ENCODE measurements at places on chromosomes 11 and 22.

DNA sequence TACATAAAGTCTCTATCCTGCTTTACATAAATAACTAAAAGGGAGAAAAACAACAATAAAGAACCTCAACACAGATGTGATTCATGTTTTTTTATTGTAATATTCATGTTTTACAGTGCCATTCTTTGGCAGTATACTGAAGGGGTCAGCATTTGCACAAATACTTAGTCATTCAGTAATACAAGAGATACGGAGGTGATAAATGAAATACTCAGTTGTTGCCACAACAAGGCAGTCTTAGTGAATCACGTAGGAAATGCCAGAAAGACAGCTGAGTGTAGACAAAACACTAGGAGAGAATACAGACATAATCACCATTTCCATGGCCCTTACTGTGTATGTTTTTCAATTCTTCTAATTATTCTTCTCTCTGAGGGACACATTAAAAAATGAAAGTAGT lies 910.4 kb downstream of the METTL15 start:
- no peak for DNase-seq

DNA sequence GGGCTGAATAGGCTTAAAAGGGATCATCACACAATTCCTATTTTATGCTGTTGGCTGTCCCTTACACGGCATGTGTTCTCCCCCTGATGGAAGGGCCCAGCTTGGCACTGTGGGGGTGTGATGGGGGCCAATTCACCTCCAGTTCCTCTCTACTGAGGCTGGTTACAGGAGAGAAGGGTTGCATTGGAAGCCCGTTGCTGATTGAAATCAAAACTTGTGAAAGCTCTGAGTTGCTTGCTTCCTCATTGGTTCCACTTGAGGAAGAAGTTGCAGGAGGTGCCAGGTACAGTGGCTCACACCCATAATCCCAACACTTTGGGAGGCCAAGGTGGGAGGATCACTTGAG lies 13.3 kb upstream of the PRG2 start:
- DNase-seq: no peak

GRCh38 chr11:57680552-57680874 lies 12.6 kb downstream of the ZDHHC5 start:
- DNase-seq: no peak

DNA sequence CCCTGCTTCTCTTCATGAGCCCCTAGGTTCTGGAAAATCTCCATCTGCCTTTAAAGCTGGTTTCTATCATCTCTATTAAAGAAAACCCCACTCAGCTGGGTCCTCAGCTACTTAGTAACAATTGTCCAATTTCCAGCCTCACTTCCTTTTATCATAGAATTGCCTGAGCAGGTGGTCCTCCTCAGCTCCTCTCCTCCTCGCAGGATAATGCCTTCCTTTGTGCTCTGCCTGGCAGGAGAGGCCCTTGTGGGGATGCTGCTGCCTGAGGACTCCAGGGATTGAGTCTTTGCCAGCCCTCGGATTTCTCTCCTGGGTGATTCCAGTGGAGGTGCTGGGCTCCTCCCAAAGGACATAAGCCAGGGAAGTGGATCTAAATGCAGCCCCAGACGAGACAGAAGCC lies 448.3 kb downstream of the INSC start:
- no peak for DNase-seq

DNA sequence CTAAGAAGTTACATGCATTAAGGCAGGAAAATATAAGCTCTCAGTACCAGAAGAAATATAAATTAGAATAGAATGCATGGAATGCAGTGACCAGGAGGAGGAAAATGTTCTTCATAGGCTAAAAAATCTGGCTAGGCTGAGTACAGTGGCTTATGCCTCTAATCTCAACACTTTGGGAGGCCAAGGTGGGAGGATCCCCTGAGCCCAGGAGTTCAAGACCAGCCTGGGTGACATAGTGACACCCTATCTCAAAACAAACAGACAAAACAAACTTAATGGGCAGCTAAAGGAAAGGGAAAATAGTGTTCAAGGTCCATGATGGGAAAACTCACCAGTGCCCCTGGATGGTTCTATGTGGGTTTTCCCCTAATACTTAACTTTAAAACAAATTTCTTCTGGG lies 78.3 kb upstream of the RASSF10 start:
- no peak for DNase-seq

- DNase-seq: no peak
Measured at GRCh38 chr11:115706626-115707135, 202.5 kb upstream of the CADM1 start.

DNA sequence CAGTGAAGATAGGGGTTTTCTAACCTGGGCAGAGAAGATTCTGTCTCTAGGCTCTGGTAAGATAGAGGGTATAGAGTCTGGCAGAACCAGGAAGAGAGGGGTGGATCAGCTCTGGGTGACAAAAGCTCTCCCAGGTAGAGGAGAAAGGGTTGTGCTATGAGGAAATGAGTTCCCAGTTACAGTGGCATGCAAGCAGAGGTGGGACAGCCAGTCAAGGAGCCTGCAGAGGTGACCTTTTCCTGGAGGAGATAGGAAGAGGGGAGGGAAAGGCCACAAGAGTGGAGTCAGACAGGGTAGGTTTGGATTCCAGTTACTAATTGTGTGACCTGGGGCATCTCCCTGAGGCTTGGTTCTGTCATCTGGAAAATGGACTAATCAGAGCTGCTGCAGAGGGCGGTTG lies 3.4 kb upstream of the CAPN5 start:
- no peak for DNase-seq

DNA sequence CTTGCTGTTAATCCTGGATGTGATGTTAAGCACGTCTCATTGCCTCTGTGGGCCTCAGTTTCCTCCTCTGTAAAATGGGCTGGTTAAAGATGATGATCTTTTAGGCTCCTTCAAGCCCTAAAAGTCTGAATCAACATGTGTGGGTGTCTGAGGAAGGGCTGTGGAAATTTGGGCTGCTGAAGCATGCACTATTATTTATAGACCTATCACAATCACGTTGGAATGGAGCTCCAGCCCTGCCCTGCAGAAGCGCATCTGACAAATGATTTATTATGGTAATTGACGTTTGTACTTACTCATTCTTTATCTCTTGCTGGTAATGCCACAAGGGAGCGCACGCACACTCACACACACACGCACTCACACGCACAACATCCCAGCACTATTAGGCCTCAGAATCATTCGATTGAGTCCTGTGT lies 20.4 kb downstream of the P2RX3 start:
- no peak for DNase-seq

DNA sequence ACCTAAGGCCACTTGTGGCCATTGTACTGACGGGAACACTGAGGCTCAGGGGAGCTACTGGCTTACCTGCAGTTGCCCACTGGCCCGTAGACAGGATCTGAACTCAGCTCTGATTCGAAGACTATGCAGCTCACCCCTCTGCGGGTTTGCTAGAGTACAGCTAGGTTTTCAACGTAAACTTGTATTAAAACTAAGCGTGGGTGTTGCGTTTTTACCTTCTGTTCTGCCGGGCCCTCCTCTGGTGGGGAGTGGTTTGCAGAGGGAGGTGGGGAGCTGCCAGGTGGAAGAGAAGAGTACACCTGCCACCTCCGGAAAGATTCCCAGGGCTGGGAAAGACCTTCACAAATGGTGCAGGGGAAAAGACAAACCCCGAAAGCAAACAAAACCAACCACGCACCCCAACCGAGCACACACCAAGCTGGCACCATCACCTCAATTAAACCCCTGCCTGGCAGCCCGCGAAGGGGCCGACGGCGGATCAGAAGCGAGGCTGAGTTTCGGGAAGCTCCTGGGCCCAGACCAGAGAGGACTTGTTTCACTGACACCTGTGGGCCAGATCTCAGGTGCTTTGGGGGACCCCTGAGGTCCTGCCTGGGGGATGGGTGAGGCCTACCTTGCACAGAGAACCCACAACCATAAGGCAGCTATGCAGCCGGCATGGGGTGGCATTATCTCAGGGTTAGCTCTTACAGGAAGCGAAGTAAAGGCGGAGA lies 37.7 kb downstream of the SHISAL1 start:
- no peak for DNase-seq

- no peak for DNase-seq
Measured at GRCh38 chr22:29715240-29715639, 4.6 kb upstream of the CABP7 start.

- no peak for DNase-seq
Measured at GRCh38 chr11:12170984-12171383, 60.6 kb downstream of the MICAL2 start.

- DNase-seq: no peak
Measured at GRCh38 chr22:49899530-49899929, 18.7 kb downstream of the ALG12 start.

- no peak for DNase-seq
Measured at GRCh38 chr22:50112151-50113118, 22.6 kb downstream of the MOV10L1 start.

GRCh38 chr11:95827696-95828095 lies 37.4 kb downstream of the CEP57 start:
- DNase-seq: no peak

- DNase-seq: no peak
Measured at GRCh38 chr22:20009582-20010306, 6.9 kb downstream of the ARVCF start.

- no peak for DNase-seq
Measured at GRCh38 chr11:92638678-92639077, 330.8 kb upstream of the MTNR1B start.

- DNase-seq: no peak
Measured at GRCh38 chr11:95451261-95451660, 220.3 kb upstream of the SESN3 start.

GRCh38 chr11:64366751-64367150 lies 7.8 kb downstream of the RPS6KA4 start:
- DNase-seq: no peak

GRCh38 chr11:12426176-12426575 lies 48.8 kb downstream of the PARVA start:
- DNase-seq: no peak

GRCh38 chr22:19371893-19372292 lies 59.6 kb downstream of the HIRA start:
- DNase-seq: no peak

GRCh38 chr11:70623906-70624597 lies 225.7 kb downstream of the CTTN start:
- no peak for DNase-seq

GRCh38 chr22:38271927-38272372 lies 860 bp downstream of the TMEM184B start:
- DNase-seq: no peak

DNA sequence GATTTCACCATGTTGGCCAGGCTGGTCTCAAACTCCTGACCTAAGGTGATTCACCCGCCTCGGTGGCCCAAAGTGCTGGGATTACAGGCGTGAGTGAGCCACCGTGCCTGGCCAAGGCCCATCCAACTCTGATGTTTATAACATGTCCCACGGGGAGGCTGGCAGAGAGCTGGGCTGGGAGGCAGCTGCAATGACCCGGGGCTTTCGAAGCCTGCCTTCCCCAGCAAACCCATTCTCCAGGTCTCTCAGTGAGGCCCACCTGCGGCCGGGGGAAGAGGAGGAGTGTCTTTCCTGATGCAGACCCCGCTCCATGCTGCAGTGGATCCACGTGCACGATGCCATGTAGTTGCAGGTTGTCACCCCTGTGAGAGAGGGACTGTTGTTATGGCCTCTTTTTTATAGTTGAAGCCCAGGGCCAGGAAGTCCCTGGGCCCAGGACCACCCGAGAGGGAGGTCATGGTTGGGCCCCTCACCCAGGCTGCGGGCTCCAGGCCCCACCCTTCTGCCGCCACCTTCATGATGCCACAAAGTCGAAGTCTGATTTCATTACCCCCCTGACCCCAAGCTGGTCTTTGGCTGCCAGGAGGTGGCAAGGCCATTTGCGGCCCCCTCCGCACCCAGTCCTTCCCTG lies 38.3 kb downstream of the KCNJ4 start:
- no peak for DNase-seq

- DNase-seq: no peak
Measured at GRCh38 chr11:64656862-64657261, 65.8 kb downstream of the SLC22A12 start.

- DNase-seq: no peak
Measured at GRCh38 chr11:77316733-77317342, 15.4 kb upstream of the GDPD4 start.

- no peak for DNase-seq
Measured at GRCh38 chr22:49800408-49801238, 27.1 kb downstream of the BRD1 start.

DNA sequence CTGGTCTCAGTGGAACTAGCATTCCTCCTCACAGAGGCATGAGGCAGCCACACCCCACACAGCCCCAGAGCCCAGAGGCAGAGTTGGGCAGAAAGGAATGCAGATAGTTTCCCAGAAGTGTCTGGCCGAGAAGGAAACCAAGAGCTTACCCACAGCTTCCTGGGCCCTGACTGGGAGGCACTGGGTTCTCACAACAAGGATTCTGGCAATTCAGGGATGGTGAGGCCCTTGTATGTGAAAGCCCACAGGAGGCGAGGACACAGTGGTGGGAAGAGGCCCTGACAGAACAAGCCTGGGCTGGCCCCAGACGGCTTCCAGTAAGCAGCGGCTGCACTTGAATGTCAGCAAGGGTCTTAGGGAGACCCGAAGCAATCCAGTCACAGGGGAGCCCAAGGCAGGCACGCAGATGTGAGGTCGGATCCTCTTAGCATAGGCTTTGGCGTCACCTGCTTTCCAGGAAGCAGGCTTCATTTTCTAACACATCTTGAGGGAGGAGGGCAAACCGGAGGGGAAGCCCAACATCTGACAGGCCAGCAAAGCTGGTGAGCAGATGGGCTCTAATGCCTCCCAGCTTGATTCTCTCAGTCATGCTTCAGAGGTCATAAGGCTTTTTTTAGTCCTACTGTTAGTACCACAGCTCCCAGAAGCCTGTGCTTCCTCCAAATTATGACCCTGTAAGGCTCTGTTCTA lies 78.3 kb upstream of the AKIP1 start:
- no peak for DNase-seq

DNA sequence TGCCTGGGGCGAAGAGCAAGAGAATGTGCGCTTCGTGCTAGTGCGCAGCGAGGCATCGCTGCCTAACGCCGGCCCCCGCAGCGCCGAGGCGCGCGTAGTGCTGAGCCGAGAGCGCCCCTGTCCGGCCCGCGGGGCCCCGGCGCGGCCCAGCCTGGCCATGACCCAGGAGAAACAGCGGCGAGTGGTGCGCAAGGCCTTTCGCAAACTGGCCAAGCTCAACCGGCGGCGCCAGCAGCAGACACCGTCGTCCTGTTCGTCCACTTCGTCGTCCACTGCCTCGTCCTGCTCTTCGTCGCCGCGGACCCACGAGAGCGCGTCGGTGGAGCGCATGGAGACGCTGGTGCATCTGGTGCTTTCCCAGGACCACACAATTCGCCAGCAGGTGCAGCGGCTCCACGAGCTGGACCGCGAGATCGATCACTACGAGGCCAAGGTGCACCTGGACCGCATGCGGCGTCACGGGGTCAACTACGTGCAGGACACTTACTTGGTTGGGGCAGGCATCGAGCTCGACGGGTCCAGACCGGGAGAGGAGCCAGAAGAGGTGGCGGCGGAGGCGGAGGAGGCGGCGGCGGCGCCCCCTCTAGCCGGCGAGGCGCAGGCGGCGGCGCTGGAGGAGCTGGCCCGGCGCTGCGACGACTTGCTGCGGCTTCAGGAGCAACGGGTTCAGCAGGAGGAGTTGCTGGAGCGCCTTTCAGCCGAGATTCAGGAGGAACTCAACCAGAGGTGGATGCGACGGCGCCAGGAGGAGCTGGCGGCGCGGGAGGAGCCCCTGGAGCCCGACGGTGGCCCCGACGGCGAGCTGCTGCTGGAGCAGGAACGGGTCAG lies 1.0 kb downstream of the RASSF10 start:
- DNase-seq: no peak

Data from CD4-positive, alpha-beta T cell treated with Interferon alpha-2 for 1 hour (primary cell).